H9 (cell line): ENCODE measurements at places on chromosomes 6 and 20. TPM values are rescaled to one million over a fixed set of nuclear protein-coding genes. Genes with fewer than 3 reads are reported as not detected.

DNA sequence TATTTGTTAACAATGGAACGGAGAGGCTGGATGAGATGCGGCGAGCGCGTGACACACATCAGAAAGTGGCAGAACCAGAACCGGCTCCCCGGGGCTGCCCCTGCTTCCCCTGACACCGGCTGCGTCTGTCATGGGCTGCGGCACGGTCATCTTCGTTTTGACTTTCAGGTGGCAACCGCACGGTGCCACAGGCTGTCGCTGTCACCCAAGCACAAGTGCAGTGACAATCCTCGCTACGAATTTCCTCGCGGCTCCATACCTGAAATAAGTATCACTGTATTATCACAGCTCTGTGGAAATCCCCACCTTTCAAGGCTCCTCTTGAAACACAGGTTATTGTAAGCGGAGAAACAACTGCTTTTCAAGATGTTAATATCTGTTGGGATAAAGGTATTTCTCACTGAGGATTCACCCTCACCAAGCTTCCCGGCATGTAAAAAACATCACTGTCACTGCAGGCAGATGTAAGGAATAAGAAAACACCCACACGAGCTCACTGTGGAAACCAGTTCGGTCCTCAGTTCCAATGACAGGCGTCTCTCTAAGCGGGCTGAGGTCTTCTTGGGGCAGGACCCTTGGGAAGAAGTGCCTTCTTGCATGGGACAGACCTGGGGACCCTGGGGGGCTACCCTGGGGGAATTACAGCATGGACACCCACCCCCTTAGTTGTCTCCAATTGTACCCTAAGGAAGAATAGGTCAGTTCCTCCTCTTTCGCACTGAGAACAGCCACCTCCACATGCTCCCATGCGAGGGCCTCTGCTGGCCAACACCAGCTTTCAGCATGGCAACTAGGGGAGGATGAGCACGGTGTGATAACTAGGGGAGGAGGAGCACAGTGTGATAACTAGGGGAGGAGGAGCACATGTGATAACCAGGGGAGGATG lies 86.3 kb downstream of the DACT2 start:
- no peak for DNase-seq

FOXP4 gene
- 18.2 and 19.0 TPM in 2 replicates for total RNA-seq

- DNase-seq: no peak
These were observed 12.2 kb downstream of the FGD2 start for GRCh38 chr6:37017606-37018197.

GRCh38 chr20:62739067-62739466 lies 30.4 kb downstream of the NTSR1 start:
- DNase-seq: no peak

- no peak for DNase-seq
These were observed 4.5 kb upstream of the EPB41L2 start for GRCh38 chr6:131067521-131067920.

DNA sequence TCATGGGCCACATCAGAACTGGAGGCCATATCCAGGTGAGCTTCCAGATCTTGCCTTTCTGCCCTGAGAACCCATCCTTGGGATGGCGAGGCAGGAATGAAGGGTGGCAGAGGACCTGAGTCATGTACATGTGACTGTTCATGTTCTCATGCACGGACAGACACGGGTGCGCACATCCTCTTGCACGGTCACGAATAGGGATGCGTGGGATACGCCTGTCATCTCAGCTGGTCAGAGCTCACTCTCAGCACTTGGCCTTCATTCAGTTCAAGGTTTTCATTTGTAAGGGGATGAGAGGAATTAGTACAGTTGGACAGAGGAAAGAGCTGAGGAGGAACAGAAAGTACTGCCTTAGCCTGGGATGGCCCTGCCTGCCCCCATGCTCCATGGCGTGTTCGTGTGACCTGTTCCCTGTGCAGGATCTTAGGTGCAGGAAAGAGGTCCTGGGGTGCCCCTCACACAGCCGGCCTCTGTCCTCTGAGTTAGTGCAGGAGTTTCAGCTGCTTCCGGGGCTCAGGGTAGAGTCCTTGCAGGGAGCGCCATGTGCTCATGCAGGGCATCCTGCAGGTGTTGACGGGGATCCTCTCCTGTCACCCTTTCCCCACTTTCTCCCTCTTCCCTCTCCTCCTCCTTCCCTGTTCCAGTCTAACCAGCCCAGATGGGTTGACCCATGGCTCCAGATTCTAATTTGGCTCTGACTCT lies 173.4 kb downstream of the DTNBP1 start:
- peak; percentile 31 for DNase-seq

DNA sequence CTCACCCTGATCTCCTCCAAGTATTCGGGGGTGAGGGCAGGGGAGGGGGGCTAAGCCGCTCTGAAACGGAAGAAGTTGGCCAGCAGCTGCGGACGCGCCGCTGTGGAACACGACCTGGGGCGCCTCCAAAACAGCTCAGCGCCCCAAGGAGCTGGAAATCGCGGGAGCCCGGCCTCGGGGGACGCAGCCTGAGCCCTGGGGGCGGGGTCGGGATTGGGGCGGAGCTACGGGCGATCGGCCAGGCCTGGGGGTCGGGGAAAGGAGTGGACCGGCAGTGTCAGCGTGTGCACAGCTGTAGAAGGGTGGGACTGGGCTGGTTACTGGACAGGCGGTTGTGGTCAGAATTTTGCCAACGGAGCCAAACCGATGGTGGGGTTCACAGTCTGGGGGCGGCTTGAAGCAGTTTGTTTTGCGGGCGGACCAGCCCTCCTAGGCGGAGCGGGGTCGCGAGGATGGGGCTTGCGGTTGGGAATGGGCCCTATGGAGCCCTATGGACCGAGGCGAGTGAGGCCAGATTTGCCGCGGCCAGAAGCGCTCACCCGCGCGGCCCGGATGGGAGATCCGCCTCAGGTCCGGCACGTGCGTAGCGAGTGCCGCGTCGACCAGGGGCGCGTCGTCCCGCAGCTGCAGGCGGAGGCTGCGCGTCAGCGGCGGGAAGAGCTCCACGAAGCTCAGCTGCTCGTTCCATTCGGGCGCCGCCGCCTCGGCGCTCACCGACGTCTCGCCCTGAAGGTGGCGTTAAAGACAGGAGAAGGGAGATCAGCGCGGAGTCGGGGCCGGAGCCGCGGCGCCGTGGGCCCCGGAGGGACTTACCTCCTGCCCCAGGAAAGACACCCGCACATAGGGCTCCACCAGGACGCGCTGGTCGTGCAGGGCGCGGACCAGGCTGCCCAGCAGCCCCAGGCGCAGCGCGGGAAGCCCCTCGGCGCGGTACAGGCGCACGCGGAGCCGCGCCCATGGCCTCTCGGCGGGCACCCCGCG lies 14.3 kb upstream of the SPAG4 start:
- peak; percentile 80 for DNase-seq

GRCh38 chr6:112259337-112259675 lies 4.9 kb upstream of the LAMA4 start:
- DNase-seq: no peak

- no peak for DNase-seq
These were observed 140.9 kb downstream of the JARID2 start for GRCh38 chr6:15386756-15387112.

MDC1 gene
- 72.2 and 77.6 TPM in 2 replicates for total RNA-seq

- no peak for DNase-seq
These were observed 20.9 kb upstream of the PI3 start for GRCh38 chr20:45153752-45154151.

DNA sequence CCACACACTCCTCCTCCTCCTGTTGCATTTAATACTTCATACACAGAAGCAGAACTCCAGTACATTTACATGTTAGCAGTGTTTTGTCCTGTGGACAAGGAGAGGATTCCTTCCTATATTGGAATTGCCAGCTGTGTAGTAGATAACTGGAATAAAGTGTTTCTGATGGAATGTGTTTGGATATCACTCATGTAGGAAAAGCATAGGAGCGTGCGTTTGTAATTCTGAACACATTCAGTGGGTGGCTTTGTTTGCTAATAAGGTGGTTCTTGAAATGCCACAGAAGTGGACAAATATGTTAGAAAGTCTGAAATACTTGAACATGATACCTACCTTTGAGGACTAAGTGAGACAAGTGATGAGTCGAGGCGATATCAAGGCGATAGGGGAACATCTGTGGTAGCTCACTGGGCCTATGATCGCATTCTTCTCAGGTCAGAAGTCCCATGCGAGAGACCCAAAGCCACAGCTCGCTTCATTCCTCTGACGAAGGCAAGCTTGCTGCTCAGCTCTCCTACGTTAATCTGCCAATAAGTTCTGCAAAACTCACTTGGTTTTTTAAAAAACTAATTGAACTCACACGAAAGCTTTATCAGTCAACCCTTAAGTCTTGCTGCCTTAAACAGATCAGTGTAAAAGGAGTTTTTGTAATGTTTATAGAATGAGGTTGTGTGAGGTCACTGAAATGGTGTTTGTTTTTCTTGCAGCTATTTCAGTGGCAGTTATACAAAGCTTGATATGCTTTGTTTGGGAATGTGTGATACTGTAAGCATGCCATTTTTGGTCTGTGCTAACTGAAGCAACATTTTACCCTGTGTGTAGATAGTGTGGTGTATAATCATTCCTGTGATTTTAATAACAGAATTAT lies 159.9 kb downstream of the SOX4 start:
- no peak for DNase-seq

ROS1 gene
- not detected in 2 replicates for total RNA-seq

- DNase-seq: no peak
These were observed 12.4 kb upstream of the HMGN3 start for GRCh38 chr6:79246891-79247290.

DNA sequence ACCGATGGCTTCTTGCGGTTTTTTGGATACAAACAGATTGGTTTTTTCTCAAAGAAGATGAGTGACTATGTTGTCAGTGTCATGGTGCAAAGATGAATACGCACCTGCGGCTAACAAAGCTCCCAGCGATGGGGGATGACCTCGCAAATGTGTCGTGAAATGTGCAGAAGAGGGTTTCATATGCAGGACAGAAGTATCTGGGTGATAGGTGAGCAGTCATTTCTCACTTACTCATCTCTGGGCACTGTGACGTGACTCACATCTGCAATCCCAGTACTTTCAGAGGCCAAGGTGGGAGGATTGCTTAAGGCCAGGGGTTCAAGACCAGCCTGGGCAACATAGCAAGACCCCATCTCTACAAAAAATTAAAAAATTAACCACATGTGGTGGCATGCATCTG lies 216.3 kb downstream of the ERMARD start:
- no peak for DNase-seq

EYA2 gene
- 0.68 and 0.74 TPM in 2 replicates for total RNA-seq

SHLD1 gene
- 6.7 and 7.4 TPM in 2 replicates for total RNA-seq

DNA sequence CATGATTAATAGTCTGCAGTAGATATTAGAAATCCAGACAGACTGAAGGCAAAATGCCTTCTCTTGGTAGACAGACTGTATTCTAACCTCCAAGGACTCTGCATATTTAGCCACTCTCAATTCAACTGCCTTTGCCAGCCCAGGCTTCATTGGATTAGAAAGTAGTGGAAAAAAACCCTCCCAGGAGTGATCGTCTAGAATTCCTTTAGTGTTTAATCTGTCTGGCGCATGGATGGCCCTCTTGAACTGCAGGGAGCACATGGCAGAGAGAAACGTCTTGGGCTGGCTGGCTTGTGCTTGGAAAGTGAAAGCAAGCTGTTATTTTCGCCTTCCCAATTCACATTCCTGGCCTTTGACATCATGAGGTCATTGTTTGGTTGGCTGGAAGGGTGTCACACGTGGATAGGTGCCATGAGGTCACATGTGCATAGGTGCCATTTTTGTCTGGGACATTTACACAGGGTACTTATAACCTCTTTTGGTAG lies 30.9 kb upstream of the NEDD9 start:
- no peak for DNase-seq

- DNase-seq: no peak
These were observed 164.5 kb downstream of the ZMYND8 start for GRCh38 chr20:47191956-47192355.

DNA sequence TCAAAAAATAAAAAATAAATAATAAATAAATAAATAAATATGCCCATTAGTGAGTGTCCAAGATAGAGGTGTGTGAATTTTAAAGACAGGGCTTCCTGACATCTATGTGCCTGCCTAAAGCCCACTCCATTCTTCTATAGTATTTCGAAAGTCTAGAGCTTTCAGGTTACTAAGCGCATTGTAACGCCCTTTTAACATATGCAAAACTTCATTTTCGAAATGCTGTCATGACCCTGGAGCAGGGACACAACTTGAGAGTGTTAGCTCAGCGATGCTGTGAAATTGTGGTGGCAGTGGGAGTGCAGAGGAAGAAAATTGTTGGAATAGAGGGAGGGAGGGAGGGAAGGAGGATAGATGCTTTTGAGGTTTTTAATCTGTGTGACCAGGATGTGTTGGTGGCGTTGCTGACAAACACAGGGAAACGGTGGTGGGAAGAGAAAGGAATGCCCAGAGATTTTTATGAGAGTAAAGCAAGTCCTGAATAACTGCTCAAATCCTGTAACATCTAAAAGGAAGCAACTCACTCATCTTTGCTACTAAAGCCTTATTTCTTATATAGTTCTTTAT lies 169.3 kb downstream of the ARID1B start:
- DNase-seq: no peak

- DNase-seq: no peak
These were observed 25.5 kb downstream of the C20orf173 start for GRCh38 chr20:35503841-35504561.

GRCh38 chr6:90894285-90895130 lies 307.6 kb upstream of the MAP3K7 start:
- no peak for DNase-seq

GRCh38 chr6:8130399-8130798 lies 28.1 kb upstream of the EEF1E1 start:
- no peak for DNase-seq

GRCh38 chr20:64228751-64229506 lies 26.6 kb upstream of the PCMTD2 start:
- DNase-seq: no peak

DNA sequence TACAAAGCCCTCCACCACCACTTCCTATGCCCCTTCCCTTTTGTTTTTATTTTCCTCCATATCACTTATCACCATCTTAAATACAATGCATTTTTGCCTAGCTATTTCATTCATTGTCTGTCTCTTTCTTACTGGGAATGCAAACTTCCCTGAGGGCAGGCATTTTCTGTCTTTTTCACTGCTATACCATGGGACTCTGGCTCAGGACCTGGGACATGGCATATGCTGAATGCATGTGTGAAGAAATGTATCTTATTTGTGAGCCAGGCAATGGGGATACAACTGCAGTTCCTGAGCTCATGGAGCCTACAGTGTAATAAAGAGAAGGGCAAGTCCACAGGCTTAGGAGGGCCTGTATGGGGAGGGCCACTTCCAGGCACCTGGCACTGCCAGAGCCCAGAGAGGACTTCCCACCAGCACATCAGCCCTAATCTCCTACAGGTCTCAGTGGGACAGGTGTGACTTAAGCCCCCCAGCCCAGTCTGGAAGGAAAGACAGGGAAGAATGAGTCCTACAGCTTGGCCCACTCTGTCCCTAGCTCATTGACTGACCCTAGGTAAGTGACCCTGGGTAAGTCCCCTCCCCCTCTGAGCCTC lies 43.2 kb downstream of the TFEB start:
- DNase-seq: no peak

MACROD2 gene
- total RNA-seq: 1.6 and 2.0 TPM in 2 replicates

DNA sequence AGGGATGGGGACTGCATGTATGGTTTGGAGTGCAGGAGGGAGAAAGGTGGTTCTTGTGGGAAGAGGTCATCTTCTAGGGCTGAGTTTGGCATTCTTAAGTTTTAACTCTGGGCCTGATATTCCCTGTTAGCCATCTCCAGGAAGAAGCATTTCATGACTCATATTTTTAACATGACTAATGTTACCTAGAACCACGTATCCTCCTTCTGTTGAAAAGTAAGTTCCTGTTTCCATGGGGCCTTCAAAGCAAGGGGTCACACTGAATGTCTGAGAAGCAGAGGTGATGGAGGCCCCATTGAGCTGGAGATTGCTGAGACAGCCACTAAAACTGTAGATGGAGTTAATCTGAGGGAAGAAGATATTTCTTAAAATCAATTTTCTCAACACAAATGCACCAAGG lies 30.2 kb downstream of the FAM229B start:
- DNase-seq: no peak

- peak; percentile 75 for DNase-seq
These were observed 167.9 kb upstream of the MYLIP start for GRCh38 chr6:15960740-15961634.

- DNase-seq: no peak
These were observed 71.1 kb upstream of the THEMIS start for GRCh38 chr6:127971945-127972391.
